ENCODE measurements at places on chromosomes 3 and 15. TPM values are rescaled to one million over a fixed set of nuclear protein-coding genes. Genes with fewer than 3 reads are reported as not detected.

HACD2 gene
- 21.2 TPM for total RNA-seq

PIERCE2 gene
- total RNA-seq = not detected

DCLK3 gene
- total RNA-seq = not detected

ZSCAN2 gene
- total RNA-seq = 5.7 TPM

GOLGA6A gene
- total RNA-seq = 0.38 TPM

- no peak for DNase-seq
- H3K36me3 ChIP-seq = no peaks in the 10 kb centered on the region
- no peaks in the 10 kb centered on the region for H3K27me3 ChIP-seq
- H3K4me1 ChIP-seq = no peaks in the 10 kb centered on the region
- no peak overlapping the region for H3K27ac ChIP-seq
Measured at GRCh38 chr3:34856081-34856947, 783.0 kb upstream of the ARPP21 start.

DNA sequence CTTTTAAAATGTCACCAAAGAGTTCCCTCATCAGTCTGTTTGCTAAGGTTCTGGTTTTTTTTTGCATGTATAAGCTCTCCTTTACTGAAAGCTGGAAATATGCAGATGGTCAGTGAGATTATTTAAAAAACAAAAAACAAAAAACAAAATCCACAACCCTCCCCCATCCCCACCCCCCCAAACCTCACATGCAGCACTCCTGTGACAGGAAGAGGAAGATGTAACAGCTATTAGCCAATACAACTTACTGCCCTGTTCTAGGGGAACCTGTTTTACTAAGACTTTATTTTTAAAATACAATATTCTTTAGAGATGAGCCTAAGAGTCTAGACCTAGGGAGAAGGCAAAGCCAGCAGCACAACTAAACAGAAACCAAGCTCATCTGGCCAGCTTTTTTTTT, 39.5 kb downstream of the ANP32A start:
- no peaks in the 10 kb centered on the region for H3K27me3 ChIP-seq
- H3K4me1 ChIP-seq = no peaks in the 10 kb centered on the region
- H3K27ac ChIP-seq = no peak overlapping the region
- no peaks in the 10 kb centered on the region for H3K36me3 ChIP-seq

GRCh38 chr3:41330465-41330864, 131.2 kb downstream of the CTNNB1 start:
- H3K4me3 ChIP-seq = no peak overlapping the region
- H3K36me3 ChIP-seq = no peaks in the 10 kb centered on the region
- H3K27me3 ChIP-seq = no peaks in the 10 kb centered on the region
- no peak for DNase-seq

GRCh38 chr15:67605871-67606270, 63.4 kb downstream of the MAP2K5 start:
- no peaks in the 10 kb centered on the region for H3K36me3 ChIP-seq
- no peak overlapping the region for H3K4me3 ChIP-seq
- H3K4me1 ChIP-seq = peaks cover 8% of the 10 kb centered on the region
- no peaks in the 10 kb centered on the region for H3K27me3 ChIP-seq
- H3K27ac ChIP-seq = no peak overlapping the region

- no peaks in the 10 kb centered on the region for H3K27me3 ChIP-seq
- H3K4me1 ChIP-seq = no peaks in the 10 kb centered on the region
- H3K27ac ChIP-seq = no peak overlapping the region
Measured at GRCh38 chr3:40054568-40055222, 245.3 kb downstream of the MYRIP start.

DNA sequence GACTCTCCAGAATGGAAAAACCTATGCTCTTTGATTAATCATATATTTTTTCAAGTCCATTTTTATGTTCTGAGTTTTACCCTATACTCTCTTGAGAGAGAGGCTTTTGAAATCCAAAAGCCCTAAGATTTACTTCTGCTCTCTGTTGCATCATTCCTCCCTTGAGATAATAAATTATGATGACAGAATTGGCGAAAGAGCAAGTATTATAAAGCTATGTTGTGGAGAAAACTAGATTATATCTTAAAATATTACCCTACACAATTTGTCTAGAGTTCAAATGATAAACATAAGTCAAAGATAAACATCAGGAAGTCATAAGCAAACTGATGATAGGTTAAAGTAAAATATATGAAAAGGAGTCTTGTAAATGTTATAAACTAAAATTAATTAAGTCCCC, 293.4 kb upstream of the MME start:
- DNase-seq = no peak
- H3K4me1 ChIP-seq = no peaks in the 10 kb centered on the region
- no peaks in the 10 kb centered on the region for H3K36me3 ChIP-seq
- no peak overlapping the region for H3K4me3 ChIP-seq
- no peak overlapping the region for H3K27ac ChIP-seq

- no peaks in the 10 kb centered on the region for H3K36me3 ChIP-seq
- no peaks in the 10 kb centered on the region for H3K4me1 ChIP-seq
- peak; percentile 84 for DNase-seq
- peak overlapping the region; percentile 90 for H3K27ac ChIP-seq
- no peaks in the 10 kb centered on the region for H3K27me3 ChIP-seq
Measured at GRCh38 chr15:73051391-73051806, 864 bp upstream of the NEO1 start.

DNA sequence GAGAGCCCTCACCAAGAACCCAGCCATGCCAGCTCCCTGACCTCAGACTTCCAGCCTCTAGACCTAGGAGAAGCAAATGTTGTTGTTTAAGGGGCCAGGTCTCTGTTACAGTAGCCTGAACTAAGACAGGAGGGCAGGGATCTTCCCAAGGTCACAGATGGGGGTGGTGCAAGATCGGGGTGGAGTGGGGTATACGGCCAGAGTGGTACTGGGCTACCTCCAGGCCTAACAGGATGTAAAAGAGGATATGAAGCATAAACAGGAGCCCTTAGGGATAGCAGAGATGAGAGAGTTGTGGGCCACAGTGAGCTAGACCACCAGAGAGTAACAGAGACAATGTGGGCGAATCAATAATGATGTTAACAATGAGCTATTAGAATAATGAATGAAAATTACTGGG, 82.9 kb downstream of the TOP2B start:
- no peaks in the 10 kb centered on the region for H3K27me3 ChIP-seq
- no peak for DNase-seq
- no peak overlapping the region for H3K27ac ChIP-seq
- peaks cover 3% of the 10 kb centered on the region for H3K36me3 ChIP-seq

DNA sequence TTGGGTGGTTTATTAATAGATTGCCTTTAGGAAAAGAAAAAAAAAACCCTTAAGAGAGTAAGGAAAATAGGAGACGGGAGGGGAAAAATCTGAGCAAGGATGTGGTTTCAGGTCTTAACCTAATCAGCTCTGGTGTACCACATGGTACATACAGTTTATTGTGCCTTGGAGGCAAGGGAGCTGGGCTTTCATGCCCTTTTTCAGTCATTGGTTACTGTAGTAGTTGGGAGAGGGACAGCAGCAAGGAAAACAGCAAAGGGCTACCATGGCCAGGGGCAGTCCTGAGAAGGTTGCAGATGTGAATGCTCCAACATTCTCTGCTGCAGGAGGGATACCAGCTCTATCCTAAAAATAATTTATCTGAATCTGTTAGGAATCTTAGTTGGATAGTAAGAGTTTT, 5.9 kb downstream of the CMC1 start:
- H3K27ac ChIP-seq = no peak overlapping the region
- no peaks in the 10 kb centered on the region for H3K36me3 ChIP-seq
- DNase-seq = no peak
- no peaks in the 10 kb centered on the region for H3K4me1 ChIP-seq
- no peaks in the 10 kb centered on the region for H3K27me3 ChIP-seq

- H3K27ac ChIP-seq = no peak overlapping the region
- H3K27me3 ChIP-seq = no peaks in the 10 kb centered on the region
- H3K4me3 ChIP-seq = no peak overlapping the region
- H3K36me3 ChIP-seq = no peaks in the 10 kb centered on the region
- no peaks in the 10 kb centered on the region for H3K4me1 ChIP-seq
Measured at GRCh38 chr3:50427217-50427616, 67.9 kb upstream of the TMEM115 start.

Measured in Peyer's patch (tissue), 4 donors.